ENCODE measurements at places on chromosomes 16 and 17.

DNA sequence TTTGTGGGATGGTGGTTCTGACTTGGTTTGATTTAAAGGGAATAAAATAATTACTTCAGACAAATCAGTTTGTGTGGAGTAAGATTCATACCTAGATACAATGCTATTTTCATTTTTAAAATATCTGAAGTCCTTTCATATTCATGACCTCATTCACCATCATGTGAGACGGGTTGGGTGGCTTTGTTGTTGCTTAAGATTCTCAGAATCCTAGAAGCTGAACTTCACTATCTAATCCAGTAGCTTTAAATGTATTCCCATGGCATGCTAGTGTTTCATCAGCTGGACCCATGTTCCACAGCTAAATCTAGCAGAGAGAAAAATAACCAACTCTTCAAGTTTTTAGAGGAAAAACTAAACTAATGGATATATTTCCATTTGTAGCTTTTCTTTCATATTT, 2.7 kb upstream of the AMFR start:
- no peak for DNase-seq

GRCh38 chr16:51152691-51153576, 1.9 kb upstream of the SALL1 start:
- no peak for DNase-seq

GRCh38 chr17:61249649-61250299, 149.9 kb upstream of the TBX2 start:
- DNase-seq, result no peak

GRCh38 chr16:64159976-64160375, 961.9 kb downstream of the CDH11 start:
- DNase-seq, result no peak

DNA sequence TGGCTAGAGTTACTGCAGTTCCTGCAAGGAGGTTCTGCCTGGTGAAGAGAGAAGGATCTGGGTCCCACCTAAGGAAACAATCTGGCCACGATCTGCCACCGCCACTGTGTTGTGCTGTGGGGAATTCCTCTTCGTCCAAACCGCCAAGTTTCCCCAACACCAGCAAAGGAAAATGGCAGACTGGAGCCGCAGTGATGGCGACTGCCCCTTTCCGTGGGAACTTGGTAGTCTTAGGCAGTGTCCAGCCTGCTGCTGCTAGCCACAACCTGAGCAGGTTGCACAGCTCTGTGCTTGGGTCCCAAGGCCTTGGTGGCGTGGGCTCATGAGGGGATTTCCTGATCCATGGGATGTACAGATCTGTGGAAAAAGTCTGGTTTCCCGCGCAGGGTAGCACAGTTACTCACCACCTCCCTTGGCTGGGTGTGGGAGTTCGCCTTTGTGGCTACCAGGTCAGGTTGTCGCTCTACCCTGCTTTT, 28.6 kb downstream of the NFATC3 start:
- DNase-seq, result no peak

DNA sequence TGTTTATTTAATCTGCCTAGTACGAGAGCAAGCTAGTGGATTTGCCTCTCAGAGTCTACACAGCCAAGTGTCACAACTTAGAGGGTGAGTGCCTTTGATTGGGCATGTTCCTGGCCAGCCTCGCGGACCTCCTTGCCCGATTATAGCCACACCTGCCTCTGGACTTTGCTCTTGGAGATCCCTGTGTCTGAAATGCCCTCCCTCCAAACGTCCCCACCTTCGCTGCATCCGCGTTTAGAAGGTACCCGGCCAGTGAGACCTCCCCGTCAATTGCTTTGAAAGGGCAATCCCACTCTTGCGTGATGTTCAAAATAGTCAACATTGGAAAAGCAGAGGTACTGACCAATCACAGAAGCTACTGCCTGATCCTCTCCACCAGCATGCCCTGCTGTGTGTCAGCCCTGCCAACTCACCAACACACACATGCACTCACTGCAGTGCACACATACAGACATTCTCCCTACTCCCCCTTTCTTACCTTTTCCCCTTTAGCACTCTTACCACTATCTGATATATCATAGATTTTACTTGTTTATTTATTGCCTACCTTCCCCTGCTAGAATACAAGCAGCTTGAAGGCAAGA, 6.5 kb upstream of the SDK2 start:
- no peak for DNase-seq

GRCh38 chr16:13672196-13672595, 247.8 kb upstream of the ERCC4 start:
- DNase-seq, result no peak

DNA sequence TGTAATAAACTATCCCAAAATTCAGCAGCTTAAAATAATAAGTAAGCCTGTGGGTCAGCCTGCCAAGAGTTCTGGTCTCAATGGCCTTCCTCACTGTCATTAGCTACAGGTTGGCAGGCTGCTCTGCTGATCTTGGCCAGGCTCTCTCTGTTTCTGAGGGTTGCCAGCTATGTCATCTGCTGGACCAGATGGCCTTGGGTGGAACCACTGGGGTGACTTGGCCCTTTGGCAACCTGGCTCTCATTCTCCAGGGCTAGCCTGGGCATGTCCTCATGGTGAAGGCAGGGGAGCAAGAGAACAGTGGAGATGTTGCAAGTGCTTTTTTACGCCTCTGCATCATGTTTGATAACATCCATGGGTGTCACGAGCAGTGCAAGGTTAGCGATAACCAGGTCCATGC, 13.9 kb downstream of the ITGAM start:
- DNase-seq, result no peak

DNA sequence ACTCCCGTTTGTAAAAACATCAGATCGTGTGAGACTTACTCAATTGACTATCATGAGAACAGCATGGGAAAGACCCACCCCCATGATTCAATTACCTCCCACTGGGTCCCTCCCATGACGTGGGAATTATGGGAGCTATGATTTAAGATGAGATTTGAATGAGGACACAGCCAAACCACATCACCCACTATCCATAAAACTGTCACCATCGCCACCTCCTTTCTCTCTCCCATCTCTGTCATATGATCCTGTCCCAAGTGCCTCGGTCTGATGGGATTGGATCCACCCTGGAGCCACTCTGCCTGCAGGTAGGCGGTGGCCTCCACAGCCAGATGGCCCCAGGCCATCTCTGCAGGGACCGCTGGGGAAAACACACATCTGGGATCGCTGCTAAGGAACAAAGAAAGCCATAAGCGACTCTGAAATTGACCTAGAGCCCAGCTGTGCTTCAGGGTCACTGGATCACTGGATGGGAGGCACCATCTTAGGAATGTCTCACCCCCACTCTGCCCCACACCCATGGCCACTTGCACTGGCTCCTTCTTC, 61.2 kb downstream of the TMEM186 start:
- DNase-seq, result no peak

DNA sequence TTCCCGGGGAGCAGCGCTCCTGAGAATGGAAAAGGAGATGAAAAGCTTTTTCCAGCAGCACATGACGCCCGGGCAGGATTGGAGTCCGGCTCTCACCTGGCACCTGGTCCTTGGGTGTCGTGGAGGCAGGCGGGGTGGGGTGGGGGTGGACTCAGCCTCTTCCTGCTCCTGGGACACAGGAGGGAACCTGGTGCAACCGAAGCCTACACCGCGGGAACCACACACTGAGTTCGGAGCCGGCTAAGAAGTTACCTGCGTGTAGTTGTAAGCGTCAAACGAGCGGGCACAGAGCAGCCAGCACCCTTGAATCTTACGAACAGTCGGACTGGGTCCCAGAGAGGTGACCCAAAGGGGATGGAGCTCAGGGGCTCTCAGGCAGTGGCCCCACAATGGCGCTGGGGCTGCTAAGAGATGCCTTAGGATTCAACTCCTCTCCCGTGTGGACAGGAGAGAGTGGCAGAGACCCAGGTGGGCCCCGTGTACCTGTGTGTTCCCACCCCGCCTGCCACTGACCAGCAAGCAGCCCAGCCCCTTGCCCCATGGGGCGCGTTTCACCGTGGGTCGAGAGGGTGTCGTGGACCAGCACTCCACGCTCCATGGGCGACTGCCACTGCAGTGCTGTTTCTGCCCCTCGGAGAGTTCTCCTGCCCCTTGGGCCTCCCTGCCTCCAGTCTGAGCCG, 105.8 kb upstream of the METRNL start:
- no peak for DNase-seq

DNA sequence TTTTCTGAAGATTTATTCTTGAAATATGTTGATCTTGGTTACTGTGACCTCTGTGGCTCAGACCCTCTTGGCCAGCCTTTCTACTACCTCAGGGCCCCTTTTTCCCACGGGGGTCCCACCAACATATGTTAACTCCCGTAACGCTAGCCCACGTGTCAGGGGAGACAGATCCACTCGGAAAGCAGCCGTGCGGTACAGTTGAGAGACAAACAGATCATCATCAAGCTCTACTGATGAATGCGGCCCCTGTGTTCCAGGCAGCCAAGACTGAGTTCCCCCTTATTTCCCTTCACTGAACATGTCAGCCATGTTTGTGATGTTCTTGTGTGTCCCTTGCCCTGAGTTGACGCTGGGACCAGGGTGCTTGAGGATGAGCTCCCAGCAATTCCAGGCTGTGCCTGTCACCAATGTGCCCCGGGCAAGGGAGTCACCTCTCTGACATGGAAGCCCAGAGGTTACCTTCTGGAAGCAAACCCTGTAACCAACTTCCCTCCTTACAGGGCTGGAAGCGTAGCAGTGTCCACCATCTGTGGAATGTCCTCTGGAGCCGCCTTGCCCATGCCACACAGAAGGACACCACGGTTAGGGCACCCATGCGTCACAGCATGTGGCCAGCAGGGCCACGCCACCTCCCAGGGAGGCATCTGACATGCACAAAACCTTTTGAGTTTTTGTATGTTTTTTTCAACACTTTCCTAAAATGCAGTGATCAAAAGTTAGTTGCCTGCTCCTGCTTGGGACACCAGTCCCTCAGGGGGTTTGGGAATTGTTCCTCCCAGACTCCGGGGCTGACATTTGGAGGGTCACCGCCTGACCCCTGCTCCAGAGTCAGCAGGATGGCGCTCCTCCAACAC, 193.7 kb upstream of the CHMP6 start:
- DNase-seq, result no peak

DNA sequence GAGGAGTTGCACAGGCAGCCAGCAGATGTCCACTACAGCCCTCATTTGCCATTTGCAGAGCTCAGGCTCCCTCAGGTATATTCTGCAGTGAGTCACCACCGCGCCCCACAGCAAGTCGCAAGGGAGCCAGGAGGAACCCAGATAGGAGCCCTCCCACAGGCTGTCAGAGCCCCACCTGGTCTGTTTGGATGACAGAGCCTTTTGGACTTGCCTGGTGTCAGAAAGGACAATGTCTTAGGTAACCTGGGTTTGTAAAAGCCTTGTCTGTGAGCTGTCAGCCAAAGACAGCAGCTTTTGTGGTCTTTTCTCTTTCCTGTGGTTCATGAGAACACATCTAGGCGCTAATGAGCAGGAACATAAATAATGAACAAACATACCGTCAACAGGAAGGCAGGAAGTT, 70.9 kb downstream of the GNAO1 start:
- DNase-seq, result no peak

DNA sequence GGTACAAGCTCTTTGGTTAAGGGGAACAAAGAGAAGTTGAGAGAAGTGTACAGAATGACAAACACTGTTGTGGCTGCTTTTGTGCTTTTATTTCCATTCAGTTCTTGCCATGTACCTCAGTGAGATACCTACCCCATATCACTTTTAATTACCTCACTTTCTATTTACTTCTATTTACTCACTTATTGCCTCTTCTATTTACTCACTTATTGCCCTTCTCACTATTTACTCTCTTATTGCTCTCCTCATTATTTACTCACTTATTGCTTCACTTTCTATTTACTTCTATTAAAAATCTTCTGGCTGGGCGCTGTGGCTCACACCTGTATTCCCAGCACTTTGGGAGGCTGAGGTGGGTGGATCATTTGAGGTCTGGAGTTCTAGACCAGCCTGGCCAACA, 41.9 kb downstream of the MBTD1 start:
- no peak for DNase-seq

- no peak for DNase-seq
These were observed 3.6 kb downstream of the MYO1C start for GRCh38 chr17:1488826-1489270.

DNA sequence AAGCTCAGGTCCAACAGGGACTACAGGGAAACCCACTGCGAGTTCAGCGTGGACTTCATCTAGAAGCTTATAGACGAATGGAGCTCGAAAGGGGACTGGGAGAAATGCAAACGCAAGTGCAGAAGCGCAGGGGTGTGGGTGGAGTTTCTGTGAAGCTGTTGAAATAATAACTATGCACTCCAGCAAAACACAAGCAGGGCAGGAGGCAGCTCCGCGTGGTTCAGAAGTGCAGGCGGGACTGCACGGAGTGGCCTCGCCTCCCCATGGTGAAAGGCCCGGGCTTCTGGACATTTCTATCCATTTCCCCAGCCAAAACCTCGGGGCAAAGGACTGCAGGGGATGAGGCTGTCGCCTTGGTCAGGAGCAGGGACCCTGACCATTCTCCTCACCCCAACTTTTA, 74.5 kb downstream of the ZNF423 start:
- no peak for DNase-seq
